ENCODE measurements at places on chromosomes 4 and X.

- no peak for DNase-seq
Measured at GRCh38 chr4:113327494-113327893, 278.0 kb downstream of the ANK2 start.

GRCh38 chr4:41327770-41328169, 71.0 kb downstream of the UCHL1 start:
- peak; percentile 28 for DNase-seq

DNA sequence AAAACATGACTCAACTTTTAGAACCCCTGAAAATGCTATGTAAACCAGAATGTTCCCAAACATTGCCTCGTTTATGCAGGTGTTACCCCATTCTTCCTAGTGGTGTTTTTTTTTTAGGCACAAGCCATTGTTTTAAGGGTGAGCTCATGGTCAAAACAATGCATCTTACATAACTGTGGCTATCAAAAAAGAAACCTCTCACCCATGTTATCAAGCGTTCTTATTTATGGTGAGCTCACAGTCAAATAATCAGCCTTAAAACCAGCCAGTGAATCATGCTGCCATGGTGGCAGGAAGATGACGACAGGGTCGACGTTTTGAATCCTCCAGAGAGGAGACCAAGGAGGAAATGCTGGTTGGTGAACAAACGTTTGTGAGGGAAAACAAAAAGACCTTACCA, 195.2 kb downstream of the KDR start:
- no peak for DNase-seq

- no peak for DNase-seq
Measured at GRCh38 chr4:2637956-2638552, 101.6 kb downstream of the FAM193A start.

DNA sequence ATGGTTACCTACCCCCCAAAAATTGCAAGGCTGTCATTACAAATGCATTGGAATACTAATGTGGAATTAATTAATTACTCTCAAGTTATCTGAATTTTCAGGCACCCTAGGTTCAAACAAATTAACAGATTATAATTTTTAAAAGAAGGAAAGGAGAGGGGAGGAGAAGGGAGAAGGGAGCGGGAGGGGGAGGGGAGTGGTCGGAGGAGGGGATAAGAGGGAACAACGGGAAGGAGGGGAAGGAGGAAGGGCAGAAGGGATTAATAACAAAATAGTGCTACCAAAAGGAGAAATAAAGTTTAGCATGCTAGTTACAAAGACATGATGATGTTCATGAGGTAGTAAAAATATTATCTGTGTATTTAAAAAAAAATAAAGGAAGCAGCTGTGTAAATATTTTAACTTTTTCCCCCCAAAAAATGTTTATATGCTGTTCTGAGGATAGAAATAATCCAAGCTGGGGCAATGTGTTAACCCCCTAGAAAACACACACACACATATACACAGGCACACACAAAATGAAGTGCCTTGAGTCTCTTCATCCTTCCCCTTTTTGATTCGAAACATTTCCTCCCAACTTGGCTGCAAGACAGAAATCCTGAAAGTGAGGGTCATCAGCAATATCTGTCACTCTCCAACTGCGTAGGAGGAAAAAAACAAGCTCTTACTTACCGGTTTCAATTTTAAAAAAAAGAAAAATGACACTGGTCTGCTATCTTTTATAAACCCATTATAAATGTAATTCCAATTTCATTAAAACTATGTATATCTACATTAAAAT, 58.8 kb downstream of the PPP3CA start:
- DNase-seq = no peak

GRCh38 chrX:134542485-134542884, 82.5 kb downstream of the HPRT1 start:
- DNase-seq = no peak

- DNase-seq = no peak
Measured at GRCh38 chr4:77284036-77284435, 127.0 kb downstream of the CCNG2 start.

- DNase-seq = no peak
Measured at GRCh38 chr4:4855301-4856070, 4.0 kb upstream of the MSX1 start.

- no peak for DNase-seq
Measured at GRCh38 chr4:8148785-8149435, 9.7 kb downstream of the ABLIM2 start.

- peak; percentile 36 for DNase-seq
Measured at GRCh38 chr4:8332038-8332857, 62.7 kb downstream of the HTRA3 start.

DNA sequence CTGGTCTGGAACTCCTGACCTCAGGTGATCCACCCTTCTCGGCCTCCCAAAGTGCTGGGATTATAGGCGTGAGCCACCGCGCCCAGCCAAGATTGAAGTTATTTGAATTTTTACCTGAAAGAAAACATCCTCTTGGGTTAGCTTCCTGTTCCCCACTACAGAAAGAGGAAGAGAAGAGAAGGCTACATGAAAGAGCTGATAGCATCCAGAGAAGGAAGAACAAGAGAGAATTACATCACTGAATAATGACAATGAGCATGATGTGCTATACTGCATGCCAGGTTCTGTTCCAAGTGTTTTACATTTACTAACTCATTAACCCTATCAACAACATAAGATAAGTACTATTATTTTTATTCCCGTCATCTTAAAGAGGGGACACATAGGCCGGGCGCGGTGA, 11.5 kb upstream of the TBC1D1 start:
- no peak for DNase-seq

- no peak for DNase-seq
Measured at GRCh38 chr4:160824481-160824880, 1339.3 kb downstream of the FSTL5 start.

- DNase-seq = no peak
Measured at GRCh38 chr4:112302320-112303274, 5.4 kb downstream of the ALPK1 start.

GRCh38 chr4:113882668-113883067, 96.8 kb downstream of the ARSJ start:
- DNase-seq = no peak

DNA sequence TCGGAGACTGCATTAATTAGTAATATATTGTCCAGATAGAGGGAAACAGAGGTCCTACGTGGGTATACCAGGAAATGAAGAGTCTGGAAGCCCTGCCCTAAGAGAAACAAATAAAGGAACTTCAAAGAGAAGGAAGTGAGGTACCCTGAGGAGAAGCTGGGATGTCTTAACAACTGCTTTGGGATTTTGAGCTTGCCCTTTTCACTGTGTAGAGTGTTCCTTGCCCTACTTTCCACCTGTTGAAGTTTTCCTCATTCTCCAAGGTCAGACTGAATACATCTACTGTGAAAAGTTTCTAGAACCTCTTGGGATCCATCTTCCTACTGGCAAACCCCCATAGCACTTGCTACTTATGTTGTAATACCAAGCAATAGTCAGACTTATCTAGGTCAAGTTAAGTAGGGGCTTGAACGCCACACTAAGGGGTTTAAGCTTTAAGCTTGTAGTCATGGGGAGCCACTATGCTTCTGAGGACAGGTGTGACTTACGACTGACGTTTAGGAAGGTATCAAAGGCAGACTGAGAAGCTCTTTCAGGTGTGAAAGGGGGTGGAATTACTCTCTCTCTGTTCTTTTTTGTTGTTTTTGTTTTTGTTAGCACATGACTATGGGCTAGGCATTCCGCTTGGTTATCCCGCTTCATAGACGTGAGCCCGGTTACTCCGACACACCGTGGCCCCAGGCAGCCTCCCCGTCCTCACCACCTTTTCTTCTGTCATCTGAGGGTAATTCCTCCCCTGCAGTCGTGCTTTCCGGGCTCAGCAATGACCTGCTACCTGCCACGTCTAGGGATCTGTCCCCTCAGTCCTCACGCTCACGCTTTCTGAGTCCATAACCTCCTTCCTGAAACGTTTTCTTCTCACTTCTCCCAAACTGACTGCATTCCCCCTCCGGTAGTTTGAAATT, 959 bp upstream of the REST start:
- peak; percentile 55 for DNase-seq

DNA sequence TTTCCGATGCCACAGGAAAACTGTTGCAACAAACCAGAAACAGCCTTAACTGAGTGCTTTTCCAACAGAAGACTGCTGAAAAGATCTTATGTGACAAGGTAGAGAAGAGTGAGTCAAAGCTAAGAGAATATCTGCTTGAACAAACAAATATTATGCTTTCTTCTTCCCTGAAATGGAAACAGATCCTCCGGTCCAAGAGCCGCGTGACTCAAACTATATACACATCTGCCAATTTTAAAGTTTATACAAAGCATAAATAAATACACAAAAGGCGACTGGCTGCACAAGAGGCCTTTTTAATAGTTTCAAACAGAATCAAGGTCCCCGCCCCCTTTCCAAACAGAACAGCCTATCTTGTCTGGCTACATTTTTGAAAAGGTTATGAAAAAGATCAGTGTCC, 329.7 kb upstream of the F9 start:
- DNase-seq = no peak

GRCh38 chrX:29023207-29023606, 436.0 kb downstream of the IL1RAPL1 start:
- DNase-seq = no peak

- DNase-seq = no peak
Measured at GRCh38 chr4:61507091-61507490, 307.0 kb downstream of the ADGRL3 start.

DNA sequence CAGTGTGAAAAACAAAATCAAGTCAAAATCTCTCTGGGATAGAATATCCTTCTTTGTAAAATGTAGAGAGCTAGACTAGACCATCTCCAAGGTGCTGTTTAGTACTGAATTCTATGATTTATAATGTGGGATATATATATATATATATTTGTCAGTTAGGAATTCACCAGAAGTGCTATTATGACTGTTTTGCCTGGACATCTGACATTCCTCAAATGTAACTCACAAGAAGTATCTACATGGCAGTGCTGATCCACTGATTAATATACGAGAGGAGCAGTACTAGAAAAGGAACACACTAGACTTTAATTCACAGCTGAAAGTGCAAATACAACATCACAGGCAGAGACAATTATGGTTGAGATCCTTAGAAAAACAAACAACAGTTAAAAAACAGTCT, 208.9 kb downstream of the GBA3 start:
- no peak for DNase-seq

- DNase-seq = no peak
Measured at GRCh38 chrX:37779857-37780256, at the start of gene CYBB. CYBB (plus strand) TSS chrX:37780059; CDS start chrX:37780078, 19 bp downstream.

GRCh38 chr4:23058165-23058776, 365.5 kb downstream of the GBA3 start:
- no peak for DNase-seq

DNA sequence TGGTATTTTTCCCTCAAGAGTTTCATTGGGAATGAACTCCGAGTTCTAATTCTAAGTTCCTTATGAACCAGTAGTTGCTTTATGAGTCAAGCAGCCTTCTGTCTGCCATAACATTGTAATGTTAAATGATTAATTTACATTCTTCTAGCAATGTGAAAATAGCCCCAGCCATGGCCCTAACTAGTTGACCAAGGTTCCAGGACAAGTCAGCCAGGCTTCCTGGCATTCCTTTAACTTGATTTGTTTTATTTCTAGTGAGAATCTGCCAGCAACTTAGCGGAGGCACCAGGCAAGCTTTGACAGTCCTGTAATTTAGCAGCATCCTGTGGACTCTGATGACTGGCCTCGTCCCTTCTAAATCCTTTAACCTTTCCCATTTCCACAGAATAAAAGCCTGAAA, 69.0 kb downstream of the GLRA2 start:
- DNase-seq = no peak

DNA sequence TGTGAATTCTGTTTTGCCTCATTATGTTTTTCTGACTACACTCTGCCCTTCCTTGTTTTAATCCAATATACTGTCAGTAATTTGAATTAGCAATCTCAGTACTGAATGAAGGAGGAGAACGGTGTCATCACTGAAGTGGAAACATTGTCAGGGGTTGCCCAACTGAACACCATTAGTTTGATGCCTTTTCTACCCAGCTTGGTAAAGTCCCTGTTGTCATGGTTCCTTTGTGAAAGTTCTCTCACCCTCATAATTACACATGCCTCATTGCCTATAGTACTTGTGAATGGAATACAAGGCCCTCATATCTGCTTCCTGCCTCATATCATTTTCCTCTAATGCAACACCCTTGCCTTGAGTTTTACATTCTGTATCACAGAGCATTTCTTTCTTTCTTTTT, 76.9 kb downstream of the RRAGB start:
- no peak for DNase-seq

GRCh38 chr4:135966936-135967335, 1565.4 kb downstream of the PCDH18 start:
- DNase-seq = no peak

DNA sequence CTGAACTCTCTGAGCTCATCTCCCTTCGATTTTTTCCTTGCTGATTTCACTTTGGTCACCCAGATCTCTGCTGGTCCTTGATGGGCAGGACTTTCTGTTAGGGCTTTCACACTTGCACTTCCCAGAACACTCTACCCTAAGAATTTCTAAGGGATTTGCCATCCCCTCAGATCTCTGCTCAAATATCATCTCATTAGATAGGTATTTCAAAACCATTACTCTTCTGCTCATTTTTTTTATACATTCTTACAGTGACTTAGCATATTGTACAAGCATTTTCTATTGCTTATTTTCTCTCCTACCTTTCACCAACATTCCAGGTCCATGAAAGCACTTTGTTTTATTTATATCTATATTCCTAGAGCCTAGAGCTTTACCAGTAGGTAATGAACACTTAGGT, 913.3 kb downstream of the PDHA2 start:
- no peak for DNase-seq

- no peak for DNase-seq
Measured at GRCh38 chr4:177855507-177856197, 413.4 kb upstream of the AGA start.

DNA sequence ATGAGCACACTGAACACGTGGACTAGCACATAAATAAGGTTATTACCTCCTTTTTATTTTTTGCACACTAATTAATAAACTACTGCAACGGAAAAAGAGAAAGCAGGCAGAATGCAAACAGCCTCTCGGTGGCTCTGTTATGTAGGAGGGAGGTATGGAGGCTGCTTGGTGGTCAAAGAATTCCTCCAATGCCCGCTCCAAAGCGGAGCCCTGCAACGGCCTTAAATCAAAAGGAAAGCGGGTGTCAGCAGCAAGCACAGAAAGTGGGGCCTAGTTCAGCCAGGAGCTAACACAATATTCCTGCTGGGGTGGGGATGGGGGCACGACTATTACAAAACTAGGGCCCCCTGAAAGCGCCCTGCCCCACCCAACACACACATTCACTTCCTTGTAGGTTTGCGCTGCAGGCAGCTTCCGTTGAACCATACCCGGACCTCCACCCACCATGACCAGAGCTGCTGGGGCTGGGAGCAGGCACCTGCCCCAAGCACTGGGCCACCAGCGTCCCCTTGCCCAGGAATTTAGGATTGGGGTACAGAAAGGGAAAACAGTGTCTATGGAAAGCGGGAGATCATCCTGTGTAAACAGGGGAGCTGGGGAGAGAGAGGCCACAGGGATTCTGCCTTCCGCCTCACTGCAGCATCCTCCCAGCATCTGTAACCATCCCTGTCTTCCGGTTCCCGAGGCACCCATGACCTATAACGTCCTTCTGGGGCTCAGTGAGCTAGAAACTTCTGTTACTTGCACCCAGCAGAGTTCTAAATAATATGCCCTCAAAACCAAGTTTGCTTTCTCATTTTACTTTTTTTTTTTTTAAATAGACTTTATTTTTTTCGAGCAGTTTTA, 57.1 kb upstream of the DDX3X start:
- DNase-seq = no peak
